Tibial nerve (tissue), 4 donors: ENCODE measurements at places on chromosomes 7 and 10. TPM values are rescaled to one million over a fixed set of nuclear protein-coding genes. Genes with fewer than 3 reads are reported as not detected.
A peak's percentile ranks its signal among the peaks of the same experiment; 100 is the strongest.

DNA sequence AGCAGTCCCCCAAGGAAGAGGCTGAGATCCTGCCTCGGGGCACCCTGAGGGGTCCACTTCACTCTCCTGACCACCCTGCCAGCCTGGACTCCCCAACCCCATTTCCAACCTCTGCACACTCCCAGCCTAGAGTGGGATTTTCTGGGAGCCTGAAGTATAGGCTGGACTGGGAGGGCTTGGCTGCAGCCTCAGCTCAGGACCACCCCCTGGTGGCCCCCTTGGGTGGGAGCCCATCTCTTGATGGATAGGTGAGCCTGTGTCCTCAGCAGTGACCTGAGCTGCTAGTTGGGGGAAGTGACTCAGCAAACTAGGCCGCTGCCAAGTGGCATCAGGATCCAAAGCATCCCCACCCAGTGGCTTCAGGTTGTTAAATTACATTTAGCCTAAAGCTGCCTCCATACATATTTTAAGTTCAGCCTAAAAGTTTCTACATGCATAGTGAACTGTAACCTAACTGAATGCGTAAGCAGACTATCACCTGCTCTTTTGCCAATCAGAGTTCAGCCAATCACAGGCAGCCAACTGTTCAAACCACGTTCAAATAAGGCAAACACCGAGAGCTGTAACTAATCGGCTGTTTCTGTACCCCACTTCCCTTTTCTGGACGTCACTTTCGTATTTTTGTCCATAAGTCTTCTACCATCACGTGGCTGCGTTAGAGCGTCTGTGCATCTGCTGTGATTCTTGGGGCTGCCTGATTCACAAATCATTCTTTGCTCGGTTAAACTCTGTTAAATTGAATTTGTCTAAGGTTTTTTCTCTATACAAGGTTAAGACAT is 144.0 kb downstream of the PLPP4 start:
- peak; percentile 5 for DNase-seq

GRCh38 chr10:91805110-91805838 is 7.0 kb downstream of the TNKS2 start:
- DNase-seq = no peak

GRCh38 chr7:106599343-106599698 is 61.6 kb downstream of the CCDC71L start:
- no peak for DNase-seq

LRIT1 gene
- total RNA-seq = not detected

CALCR gene
- total RNA-seq = not detected

DNA sequence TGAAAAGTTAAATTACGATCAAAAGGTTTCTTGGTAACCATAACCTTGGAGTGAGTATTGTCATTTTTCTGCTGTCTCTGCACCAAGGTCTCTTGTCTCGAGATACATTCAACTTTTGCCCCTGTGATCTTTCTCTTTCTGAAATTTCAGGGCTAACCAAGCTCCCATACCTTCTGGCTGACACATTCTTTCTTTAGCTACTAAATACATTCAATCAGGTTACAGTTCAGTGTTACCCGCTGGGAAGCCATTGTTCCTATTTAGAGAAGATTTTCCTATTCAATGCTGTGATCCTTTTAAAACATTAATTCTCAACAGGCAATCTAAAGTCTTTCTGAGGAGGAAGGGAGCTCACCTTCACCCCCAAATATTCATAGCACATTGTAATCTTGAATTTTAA is 22.9 kb upstream of the DMTF1 start:
- DNase-seq = no peak

DNA sequence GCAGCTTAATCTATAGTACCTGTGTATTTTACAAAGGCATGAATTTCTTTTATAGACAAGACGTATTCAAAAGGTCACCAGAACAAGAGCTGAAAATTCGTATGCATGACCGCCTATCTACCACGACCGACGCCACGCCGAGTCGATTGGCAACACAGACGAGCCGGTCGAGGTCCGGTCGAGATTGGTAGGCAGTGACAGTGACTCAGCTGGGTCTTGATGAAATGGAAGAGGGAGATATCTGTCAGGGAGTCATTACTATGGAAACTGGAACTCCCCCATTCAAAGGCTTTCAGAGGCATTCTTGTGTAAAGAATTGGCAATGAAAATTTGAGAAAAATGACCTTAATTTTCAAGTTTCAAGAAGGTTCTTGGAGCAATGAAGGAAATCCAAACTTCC is 2.1 kb downstream of the ATP5MK start:
- no peak for DNase-seq

FAM25G gene
- not detected for total RNA-seq
